DND-41 (cell line): ENCODE measurements at places on chromosomes 16 and 17.

DNA sequence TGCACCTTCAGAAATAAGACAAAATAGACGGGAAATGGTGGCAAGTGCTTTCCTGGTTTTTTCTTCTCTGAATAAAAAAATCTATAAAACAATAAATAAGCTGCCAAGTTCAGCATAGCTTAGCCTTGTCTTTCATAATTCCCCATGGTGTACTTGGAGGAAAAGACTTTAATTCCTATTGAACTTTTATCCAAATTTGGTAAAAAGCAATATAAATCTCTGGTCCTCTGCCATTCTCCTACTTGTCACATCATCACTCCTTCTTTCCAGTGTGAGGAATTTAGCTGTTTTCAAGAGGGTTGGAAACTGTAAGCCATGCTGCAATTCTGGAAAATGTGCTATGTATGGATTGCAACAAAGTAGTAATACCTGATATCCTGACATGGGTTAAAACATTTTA is 551.8 kb upstream of the KIF2B start:
- no peaks in the 10 kb centered on the region for H3K27me3 ChIP-seq
- H3K4me1 ChIP-seq = no peaks in the 10 kb centered on the region
- H3K4me3 ChIP-seq = no peak overlapping the region
- no peaks in the 10 kb centered on the region for H3K36me3 ChIP-seq
- H3K27ac ChIP-seq = no peak overlapping the region

DNA sequence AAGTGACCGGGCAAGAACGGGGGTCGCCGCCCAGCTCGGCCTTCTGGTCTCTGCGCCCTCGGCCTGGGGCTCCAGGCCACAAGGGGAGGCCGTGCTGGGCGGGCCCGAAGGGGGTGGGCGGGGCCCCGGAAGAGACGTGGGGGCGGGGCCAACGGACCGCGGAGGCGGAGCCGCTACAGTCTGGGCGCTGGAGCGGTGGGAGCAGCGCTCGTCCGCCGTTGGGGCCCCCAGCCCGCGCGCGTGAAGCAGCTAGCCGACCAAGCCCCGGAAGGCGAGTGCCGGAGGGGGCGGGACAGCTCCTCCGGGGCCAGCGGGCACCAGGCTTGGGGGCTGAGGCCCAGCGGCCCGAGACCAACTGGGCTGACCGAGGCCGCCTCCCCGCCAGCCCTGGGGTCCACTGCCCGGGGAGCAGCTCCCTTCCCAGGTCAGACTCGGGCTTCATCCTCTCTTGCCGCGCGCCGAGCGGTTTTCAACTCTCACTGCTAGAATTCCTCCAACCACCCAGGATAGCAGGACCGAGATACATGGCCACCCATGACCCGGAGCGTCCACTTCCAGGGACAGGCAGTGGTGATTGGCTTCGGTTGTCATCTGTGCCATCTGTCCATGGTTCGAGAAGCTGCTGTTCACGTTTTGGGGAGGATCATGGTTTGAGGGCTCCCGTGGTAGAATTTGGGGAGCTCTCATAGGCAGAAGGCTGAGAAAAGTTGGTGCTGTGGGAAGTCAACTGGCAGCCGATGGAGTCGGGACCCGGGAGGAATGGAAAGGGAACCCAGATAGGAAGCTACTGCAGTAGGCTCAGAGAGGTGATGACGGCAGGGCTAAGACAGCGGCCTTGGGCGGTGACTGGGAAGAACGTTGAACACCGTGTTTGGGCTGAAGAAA is 44.6 kb upstream of the LCMT1 start:
- H3K36me3 ChIP-seq = no peaks in the 10 kb centered on the region
- H3K27me3 ChIP-seq = no peaks in the 10 kb centered on the region
- no peaks in the 10 kb centered on the region for H3K4me1 ChIP-seq
- no peak for DNase-seq
- H3K27ac ChIP-seq = no peak overlapping the region
- no peak overlapping the region for H3K4me3 ChIP-seq

DNA sequence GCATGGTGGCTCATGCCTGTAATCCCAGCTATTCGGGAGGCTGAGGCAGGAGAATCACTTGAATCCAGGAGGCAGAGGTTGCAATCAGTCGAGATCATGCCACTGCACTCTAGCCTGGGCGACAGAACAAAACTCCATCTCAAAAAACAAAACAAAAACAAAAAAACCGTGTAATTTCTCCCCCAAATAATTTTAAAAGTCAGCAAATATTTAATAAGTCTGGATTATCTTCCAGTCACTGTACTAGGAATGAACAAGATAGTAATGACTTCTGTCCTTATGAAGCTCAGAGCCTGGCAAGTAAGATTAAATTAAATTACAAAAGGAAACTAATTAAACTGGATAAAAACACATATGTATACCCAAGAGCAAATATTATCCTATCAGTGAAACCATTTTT is 113.5 kb downstream of the DNAH3 start:
- no peak overlapping the region for H3K4me3 ChIP-seq
- H3K4me1 ChIP-seq = no peaks in the 10 kb centered on the region
- no peak overlapping the region for H3K27ac ChIP-seq

GRCh38 chr16:27465483-27465879 is 63.5 kb downstream of the IL21R start:
- H3K4me3 ChIP-seq = no peak overlapping the region
- no peaks in the 10 kb centered on the region for H3K4me1 ChIP-seq
- DNase-seq = no peak
- H3K27me3 ChIP-seq = no peaks in the 10 kb centered on the region
- no peak overlapping the region for H3K27ac ChIP-seq

DNA sequence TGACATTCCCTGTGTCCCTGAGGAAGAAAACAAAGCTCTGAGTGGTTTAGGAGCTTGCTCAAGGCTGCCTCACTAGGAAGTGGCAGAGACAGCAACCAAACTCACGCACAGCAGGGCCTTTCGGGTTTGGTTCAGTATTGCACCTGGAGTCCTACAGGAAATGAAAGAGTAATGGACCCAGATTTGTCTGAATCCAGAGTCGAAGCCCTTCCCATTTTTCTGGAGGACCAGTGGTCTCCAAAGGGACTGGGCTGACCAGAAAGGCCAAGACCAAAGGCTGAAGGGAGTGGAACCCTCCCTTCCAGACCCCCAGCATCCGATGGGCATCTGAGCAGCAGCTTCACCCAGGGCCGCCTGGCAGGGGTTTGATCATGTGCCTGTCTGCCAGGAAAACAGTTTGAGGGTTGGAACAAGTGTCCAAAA is 85.5 kb upstream of the RPL38 start:
- no peaks in the 10 kb centered on the region for H3K4me1 ChIP-seq
- H3K27me3 ChIP-seq = peaks cover 7% of the 10 kb centered on the region
- no peaks in the 10 kb centered on the region for H3K36me3 ChIP-seq
- DNase-seq = no peak
- no peak overlapping the region for H3K27ac ChIP-seq

- H3K4me1 ChIP-seq = no peaks in the 10 kb centered on the region
- no peak for DNase-seq
- no peak overlapping the region for H3K27ac ChIP-seq
- peaks cover 16% of the 10 kb centered on the region for H3K27me3 ChIP-seq
- no peaks in the 10 kb centered on the region for H3K36me3 ChIP-seq
Observed at GRCh38 chr16:49896447-49896964, 40.6 kb upstream of the ZNF423 start.

DNA sequence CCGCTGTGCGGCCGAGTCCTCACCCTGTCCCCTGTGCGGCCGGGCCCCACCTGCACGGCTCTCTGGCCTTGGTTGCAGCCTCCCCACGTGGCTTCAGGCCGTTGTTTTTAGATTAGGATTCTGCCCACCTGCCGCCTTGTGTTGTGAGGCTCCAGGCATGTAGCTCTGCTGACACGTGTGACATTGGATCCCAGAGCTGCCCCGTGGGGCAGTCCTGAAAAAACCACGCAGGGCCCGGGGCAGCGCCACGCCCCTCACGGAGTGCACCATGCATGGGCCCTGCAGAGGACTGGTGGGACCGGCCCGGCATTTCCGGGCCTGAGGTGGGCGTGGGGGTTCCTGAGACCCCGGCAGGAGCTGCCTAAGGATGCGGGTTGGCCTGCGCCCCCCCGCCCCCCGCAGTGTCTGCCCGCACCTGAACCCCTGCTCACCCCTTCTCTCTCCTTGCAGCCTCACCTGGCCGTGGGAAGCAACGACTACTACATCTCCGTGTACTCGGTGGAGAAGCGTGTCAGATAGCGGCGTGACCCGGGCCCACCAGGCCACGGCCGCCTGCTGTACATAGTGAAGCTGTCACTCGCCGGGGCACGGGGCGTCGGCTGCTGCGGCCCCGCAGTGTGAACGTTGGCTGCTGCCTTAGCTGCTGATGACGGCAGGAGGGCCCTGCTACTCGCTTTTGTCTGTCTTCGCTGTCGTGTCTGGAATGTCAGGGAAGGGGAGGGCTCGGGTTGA is 27.7 kb upstream of the CHMP6 start:
- peaks cover 33% of the 10 kb centered on the region for H3K36me3 ChIP-seq
- DNase-seq = no peak
- H3K27ac ChIP-seq = no peak overlapping the region
- no peaks in the 10 kb centered on the region for H3K4me1 ChIP-seq
- H3K4me3 ChIP-seq = no peak overlapping the region

DNA sequence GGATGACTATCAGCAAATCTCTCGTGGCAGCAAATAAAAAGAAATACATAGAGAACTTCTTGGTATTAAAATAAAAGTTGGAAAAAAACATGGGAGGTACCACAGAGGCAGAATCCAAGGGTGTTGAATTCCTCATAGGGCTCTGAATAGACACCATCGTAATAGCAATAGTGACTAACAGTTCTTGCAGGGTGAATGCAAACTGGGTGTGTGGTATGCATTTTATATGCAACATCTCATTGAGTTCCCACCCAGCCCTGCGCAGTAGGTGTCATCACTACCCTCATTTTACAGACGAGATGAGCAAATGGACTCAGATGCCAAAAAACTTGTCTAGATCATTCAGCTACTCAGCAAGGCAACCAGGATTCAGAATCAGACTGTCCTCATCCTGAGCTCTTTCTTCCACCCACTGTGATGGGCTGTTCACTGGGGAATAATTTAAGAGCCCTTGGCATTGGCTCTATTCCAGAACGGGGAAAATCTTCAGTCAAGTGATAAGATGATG is 354.6 kb upstream of the CDH11 start:
- DNase-seq = no peak
- no peaks in the 10 kb centered on the region for H3K27me3 ChIP-seq
- no peak overlapping the region for H3K27ac ChIP-seq
- H3K36me3 ChIP-seq = no peaks in the 10 kb centered on the region
- H3K4me1 ChIP-seq = no peaks in the 10 kb centered on the region
- no peak overlapping the region for H3K4me3 ChIP-seq

DNA sequence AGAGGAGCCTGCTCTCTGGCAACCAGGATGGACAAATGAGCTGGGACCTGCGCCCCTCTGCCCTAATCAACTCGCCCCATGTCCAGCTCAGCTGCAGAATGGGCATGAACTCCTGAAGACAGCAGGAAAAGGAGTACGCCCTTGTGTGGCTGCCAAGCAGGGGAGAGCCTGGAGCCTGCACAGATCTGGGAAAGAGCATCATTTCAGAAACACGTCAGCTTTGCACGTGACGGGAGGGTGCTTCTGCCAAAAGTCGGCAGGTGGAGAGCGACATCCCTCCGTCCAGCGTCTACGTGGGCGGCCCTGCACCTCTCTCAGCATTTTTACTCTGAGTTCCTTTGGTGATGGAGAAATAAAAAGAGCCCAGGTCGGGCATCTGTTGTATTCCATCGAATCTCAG is 18.5 kb downstream of the NME3 start:
- no peak for DNase-seq
- no peak overlapping the region for H3K4me3 ChIP-seq
- H3K36me3 ChIP-seq = peaks cover 60% of the 10 kb centered on the region
- no peak overlapping the region for H3K27ac ChIP-seq
- no peaks in the 10 kb centered on the region for H3K27me3 ChIP-seq
- H3K4me1 ChIP-seq = no peaks in the 10 kb centered on the region

DNA sequence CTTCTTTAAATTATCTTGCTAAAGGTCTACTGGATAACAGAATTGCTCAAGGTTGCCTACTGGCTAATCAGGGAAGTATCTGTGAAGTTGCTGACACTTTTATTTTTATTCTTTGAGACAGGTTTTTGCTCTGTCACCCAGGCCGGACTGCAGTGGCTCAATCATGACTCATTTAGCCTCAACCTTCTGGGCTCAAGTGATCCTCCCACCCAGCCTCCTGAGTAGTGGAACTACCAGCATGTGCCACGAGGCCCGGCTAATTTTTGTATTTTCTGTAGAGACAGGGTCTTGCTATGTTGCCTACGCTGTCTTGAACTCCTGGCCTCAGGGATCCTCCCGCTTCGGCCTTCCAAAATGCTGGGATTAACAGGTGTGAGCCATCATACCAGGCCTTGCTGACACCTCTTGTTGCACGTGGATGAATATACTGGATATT is 43.1 kb downstream of the GLG1 start:
- H3K4me1 ChIP-seq = no peaks in the 10 kb centered on the region
- H3K36me3 ChIP-seq = no peaks in the 10 kb centered on the region
- no peak for DNase-seq

GRCh38 chr17:859061-859823 is 77.1 kb downstream of the MRM3 start:
- no peak overlapping the region for H3K4me3 ChIP-seq
- no peaks in the 10 kb centered on the region for H3K27me3 ChIP-seq
- H3K4me1 ChIP-seq = no peaks in the 10 kb centered on the region
- no peak overlapping the region for H3K27ac ChIP-seq
- H3K36me3 ChIP-seq = no peaks in the 10 kb centered on the region

GRCh38 chr16:85003076-85003475 is 8.3 kb downstream of the ZDHHC7 start:
- DNase-seq = no peak
- H3K4me1 ChIP-seq = no peaks in the 10 kb centered on the region
- no peak overlapping the region for H3K4me3 ChIP-seq
- H3K36me3 ChIP-seq = peaks cover 6% of the 10 kb centered on the region; the same call in 1 of the 2 replicates
- no peak overlapping the region for H3K27ac ChIP-seq

GRCh38 chr17:22142091-22142490 is 449.8 kb downstream of the KCNJ18 start:
- H3K4me3 ChIP-seq = no peak overlapping the region
- no peak for DNase-seq
- H3K36me3 ChIP-seq = no peaks in the 10 kb centered on the region
- H3K4me1 ChIP-seq = no peaks in the 10 kb centered on the region
- H3K27ac ChIP-seq = no peak overlapping the region

DNA sequence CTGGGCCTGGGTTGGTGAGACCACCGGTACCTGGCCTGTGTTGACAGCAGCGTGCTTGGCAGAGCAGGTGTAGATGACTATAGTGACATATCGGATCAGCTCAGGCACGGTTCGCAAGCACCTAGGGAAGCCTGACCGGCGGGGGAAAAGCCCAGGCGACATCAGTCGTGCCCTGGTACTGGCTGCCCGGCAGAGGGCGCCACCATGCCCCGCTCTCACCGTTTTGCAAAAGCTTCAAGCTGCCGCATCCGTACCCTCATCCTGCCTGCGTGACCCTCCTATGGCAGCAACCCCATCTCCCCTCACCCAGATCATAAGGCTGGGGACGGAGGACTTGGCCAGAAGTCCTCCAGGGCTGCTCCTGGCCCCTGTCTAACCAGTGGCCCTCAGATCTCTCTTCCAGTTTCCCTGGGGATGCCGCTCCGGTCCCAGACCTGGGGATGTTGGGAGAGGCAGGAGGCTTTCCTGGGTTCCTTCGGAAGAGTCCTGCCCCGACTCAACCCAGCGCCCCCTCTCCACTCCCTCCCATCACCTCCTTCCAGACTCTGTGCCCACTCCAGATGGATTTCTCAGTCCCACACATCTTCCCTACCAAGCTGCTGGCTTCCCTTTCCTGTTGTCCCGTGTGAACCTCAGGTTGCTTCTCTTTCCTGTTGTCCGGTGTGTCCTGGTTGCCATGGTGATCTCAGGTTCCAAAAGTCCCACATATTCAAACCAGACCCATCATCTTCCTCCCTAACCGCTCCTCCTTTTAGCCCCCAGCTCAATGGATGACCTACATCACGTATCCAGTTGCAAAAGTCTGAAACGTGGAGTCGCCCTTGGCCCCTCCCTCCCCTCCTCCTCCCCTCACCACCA is 13.7 kb downstream of the ALOX12B start:
- H3K4me1 ChIP-seq = peaks cover 6% of the 10 kb centered on the region
- peaks cover 43% of the 10 kb centered on the region for H3K27me3 ChIP-seq
- H3K27ac ChIP-seq = no peak overlapping the region
- H3K36me3 ChIP-seq = no peaks in the 10 kb centered on the region
- H3K4me3 ChIP-seq = no peak overlapping the region
